ENCODE measurements at places on chromosomes 6 and 20.

DNA sequence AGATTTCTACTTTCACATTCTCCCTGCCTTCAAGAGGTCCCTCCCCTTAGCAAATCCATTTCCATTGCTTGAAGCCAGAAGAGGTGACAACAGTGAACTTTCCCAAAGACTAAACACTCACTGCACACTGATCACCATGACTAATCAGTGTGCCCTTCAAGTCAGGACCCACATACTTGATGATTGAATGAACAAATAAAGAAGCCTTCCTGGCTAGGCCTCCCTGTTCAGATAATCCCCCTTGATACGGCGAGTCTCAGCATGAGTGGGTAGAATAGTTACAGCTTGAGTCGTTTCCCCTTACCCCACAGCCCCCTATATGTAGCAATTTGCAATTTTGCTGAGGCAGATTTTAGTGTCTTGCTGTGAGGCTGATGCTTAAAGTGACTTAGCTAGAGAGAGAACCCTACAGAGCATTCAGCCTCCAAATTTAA lies 102.2 kb downstream of the UNC5CL start:
- DNase-seq, result no peak

DNA sequence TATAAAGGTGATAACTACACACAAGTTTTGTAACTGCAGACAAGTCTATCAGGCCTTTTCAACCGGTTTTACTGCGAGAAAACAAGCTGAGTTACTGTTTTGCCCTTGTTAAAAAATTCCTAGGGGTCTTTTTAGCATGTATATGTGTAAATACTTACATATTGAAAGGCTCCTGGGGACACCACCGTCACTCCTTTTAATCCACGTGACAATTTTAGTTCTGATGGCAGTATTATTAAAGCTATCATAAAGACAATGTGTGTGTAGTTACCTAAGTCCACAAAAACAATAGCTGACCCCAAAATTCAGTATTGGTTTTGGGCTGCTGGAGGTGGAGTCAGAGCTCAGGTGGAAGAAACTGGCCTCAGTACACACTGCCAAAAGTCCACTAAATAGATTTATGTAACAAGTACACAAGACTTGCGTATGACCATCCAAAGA lies 41.3 kb upstream of the HFE start:
- no peak for DNase-seq

GRCh38 chr6:166334878-166335277 lies 7.5 kb downstream of the SFT2D1 start:
- no peak for DNase-seq

DNA sequence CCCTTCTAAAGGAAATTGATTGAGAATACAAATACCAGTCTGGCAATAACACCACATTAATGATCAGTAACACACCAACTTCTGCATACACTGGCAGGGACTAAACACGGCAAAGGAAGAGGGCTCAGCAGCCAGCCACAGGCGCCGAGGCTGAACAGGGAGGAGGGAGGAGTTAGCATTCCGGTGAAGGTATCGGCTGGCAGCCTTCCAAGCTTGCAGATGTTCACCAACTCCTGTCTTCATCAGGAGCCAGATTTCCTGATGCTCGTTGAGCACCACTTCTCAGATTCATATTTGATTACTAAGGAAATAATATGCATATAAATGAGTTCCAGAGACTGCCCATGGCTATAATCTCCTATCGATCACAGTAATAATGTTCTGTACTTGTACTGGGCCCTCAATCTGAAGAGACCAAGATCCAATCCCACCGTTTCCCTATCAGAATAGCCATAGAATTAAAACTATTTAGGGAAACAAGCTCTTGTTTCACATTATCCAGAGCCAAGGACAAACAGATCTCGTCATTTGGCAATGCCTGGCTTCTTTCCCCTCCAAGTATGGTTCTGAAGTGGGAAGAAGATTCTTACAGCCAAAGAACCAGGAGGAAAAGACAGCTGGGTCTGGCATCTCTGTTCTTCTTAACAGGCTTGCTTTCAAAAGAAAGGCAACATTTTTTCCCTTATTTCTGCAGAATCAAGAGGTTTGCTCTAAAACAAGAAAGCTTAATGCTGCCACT lies 42.2 kb downstream of the GFOD1 start:
- DNase-seq, result peak; percentile 34

Measured in WTC11 (cell line).